Tongue (tissue), 3 donors: ENCODE measurements at places on chromosomes 3 and 15. TPM values are rescaled to one million over a fixed set of nuclear protein-coding genes. Genes with fewer than 3 reads are reported as not detected.

Gene PLSCR2
- not detected for total RNA-seq

GRCh38 chr3:112000966-112001365 lies 2.2 kb downstream of the TAGLN3 start:
- no peak for DNase-seq

DNA sequence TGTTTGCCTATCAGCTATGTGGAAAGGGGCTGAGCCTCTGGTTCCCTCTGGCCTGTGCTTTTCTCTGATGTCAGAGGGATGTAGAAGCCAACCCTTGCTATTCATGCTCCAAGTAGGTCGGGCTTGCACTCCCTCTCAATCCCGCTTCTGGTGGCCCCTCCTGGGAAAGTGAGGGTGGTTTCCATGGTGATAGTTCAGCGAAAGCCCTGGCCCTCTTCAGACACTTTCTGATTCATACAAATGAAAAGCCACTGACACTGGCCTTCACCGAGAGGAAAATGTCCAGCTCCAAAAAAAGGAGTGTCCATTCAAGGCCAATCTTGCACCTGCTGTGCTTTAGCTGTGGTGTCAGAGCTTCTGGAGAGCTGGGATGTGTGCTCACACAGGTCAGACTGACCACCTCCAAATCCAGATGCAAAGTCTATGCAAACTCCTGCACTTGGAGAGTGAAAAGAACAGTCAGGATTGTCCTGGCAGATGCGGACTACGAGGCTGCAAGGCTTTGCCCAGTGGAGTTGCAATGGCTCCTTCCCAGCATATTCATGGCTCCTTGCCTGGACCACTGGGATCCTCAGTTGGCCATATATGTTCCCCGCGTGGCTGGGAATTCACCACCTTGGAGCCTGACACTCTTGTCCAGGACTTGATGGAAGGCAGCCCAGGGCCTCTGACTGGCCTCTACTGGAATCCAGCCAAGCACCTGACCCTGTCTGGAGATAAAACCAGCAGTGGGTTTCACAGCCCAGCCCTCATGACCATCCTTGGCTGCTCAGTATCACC lies 96.6 kb downstream of the CEMIP start:
- peak; percentile 75 for DNase-seq

GRCh38 chr3:14375192-14375591 lies 27.2 kb upstream of the SLC6A6 start:
- no peak for DNase-seq

Gene GOLGA8G
- not detected for total RNA-seq

DNA sequence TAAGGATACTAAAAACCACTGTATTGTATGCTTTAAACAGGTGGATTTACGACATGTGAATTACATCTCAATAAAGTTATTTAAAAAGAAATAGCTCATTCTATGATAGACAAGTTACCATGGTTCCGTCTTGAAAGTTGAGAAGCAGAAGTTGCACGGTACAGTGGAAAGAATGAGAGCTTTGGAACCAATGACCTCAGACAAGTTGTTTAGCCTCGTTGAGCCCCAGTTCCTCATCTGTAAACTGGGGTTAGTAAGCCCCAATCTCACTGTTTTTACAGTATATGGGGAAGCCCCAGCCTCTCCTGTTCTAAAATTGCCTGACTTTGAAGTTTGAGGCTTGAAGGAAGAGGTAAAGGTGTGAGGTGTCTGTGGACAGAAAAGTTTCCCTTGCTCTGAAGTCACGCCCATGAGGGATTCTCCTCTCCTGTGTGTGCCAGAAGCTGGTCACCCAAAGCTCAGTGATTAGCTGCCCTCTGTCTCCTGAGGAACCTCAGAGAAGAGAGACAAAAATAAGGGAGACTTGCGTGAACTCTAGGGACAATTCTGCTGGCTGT lies 10.0 kb downstream of the CRYGS start:
- peak; percentile 6 for DNase-seq

DNA sequence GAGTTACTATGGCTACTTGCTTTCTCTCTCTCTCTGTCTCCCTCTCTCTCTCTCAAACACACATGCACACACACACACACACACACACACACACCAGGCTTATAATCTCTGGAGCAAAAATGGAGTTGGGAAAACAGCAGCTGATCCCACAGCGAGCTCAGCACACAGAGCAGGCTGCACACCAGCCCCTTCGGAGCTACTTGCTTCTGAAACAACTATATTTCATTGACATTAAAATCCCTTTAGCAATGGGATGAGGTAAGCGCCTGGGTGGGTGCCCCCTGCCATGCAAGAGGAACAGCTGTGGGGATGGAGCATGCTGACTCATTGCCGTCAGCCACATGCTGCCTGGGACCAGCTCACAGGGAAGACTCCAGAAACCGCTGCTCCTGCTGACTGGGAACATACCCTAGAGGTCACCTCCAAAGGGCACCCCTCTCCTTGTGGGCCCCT lies 45.7 kb downstream of the B3GNT5 start:
- DNase-seq = peak; percentile 88

Gene RIOX2
- total RNA-seq = 45.7 TPM

Gene LRRN1
- total RNA-seq = 48.5 TPM

Gene CAMKV
- 0.51 TPM for total RNA-seq

DNA sequence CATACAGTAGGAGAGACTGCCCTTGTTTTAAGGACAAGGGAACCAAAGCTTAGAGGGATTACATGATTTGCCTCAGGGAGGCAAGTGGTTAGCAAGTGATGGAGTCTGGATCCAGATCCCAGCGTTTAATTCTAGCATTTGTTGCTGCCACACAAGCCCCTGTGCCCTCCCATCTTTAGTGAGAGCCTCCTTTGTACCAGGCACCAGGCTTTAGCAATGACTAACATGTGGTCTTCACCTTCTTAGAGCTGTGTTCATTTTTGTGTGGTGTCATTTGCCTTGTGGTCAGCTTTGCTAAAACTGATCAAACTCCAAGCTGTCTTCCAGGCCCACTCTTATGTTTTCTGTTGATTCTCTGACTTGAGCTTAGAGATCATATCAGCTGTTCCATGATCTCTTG lies 290.5 kb downstream of the RPLP1 start:
- DNase-seq = peak; percentile 50
